Activated CD4-positive, alpha-beta T cell treated with anti-CD3 and anti-CD28 coated beads, Interleukin-2, amount 50 U/mL, for 24 hours (primary cell): ENCODE measurements at places on chromosomes 7 and 10.
A peak's percentile ranks its signal among the peaks of the same experiment; 100 is the strongest.

DNA sequence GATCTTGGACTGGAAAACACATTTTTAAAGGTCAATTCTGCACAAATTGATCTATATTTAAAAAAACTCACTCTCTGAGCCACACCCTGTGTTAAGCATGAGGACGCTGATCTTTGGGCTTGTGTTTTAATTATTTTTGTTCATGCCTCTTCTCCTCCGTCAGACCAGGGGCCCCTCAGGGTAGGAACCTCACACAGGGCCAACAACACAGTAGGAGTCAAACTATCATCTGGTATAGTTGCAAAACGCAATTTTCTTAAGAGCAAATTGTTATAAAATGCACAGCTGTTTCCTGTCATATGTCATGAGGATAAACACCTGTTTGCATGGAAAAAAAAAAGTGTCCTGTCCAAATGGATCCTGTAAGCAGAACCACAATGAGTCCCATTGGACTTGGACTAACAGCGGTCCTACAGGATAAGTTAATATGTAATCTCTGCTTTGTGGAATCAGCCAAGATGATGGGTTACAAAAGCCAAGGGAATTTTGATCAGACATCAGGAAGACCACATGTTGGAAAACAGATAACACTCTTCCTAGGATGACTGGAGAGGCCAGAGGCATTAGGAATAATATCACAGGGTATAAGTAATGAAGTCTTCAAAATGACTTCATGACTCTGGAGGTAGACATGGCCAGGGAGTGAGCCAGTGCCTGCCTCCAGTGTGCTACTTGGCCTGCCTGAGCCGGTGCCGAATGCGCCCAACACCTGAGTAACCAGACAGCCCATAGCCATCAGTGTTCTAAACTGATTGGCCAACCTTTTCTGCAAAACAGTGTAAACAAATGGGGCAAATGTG lies 184.9 kb upstream of the ADCY1 start:
- DNase-seq = no peak

GRCh38 chr7:95253986-95254385 lies 70.3 kb downstream of the PON1 start:
- no peak for DNase-seq

GRCh38 chr7:22697876-22698606 lies 29.0 kb upstream of the IL6 start:
- DNase-seq = no peak

DNA sequence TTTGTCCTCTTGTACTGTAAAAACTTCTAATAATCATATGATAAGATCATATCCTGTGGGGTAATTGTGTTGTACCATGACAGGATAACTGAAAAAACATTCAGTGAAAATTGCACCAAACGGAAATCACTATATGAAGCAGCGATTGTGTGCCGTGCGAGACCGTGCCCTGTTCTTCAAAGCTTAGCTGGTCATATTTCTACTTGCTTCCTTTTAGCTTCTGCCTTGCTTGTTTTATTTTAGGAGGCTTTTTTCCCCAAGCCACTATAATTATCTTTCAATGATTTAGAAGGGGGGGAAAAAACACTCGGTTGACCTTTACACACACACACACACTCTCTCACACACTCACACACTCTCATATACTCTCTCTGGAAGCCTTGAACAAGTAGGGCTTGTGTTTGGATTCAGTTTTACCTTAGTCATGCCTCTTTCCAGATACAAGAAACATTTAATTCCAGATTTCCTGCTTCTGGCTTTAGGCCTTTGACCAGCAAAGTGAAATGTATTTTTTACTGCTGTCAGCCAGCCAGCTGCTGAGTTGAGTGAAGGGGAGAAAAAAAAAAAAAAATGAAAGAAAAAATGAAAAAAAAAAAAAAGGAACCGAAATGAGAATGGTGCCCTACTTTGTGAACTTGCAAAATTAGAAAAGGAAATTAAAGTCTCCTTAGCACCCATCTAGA lies 181.4 kb downstream of the ARID5B start:
- no peak for DNase-seq

GRCh38 chr10:120266022-120266421 lies 191.0 kb upstream of the PLPP4 start:
- DNase-seq = no peak

DNA sequence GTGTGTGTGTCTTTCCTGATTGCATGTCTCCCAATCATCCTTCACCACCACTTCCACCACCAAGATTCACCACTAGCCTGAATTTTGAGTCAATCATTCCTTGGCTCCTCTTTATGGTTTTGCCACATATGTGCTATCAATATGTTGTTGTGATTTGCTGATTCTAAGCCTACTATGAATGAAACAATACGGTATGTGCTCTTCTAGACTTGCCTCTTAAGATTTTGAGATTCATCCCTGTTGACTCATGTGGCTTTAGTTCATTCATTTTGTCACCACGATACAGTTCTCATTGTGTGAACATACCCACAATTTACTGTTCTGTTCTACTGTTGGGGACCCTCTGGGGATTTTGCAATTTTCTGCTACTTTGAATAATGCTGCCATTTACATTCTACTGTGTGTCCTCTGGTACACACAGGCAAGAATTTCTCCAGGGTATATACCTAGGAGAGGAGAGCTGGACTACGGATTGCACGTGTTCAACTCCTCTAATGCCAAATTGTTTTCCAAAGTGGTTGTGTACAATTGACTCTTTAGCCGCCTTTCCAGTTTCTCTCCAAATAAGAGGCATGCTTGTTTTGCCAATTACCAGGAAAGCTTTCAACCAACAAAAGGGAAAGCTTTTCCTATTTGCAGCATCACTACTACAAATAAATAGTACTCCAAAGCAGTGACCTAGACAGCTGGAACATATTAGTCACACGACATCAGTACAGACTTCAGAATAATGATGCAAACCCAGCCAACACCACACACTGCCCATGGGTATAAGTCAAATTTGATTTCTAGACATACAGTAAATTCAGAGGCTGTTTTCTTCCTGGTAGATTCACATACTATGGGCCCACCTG lies 30.0 kb downstream of the SGMS1 start:
- DNase-seq = no peak

GRCh38 chr10:124248056-124249045 lies 155.0 kb upstream of the CHST15 start:
- DNase-seq = no peak

DNA sequence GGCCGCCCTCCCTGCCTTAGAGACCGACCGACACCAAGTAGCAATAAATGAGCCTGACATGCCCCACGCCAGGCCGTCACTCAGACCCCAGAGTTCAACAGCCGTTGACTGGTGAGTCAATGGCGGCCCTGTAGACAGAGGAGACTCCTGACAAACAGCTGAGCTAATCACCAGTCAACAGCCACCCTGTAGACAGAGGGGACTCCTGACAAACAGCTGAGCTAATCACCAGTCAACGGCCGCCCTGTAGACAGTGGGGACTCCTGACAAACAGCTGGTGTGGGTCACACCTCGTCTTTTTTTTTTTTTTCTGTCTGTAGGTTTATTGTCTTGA lies 16.9 kb upstream of the KNDC1 start:
- no peak for DNase-seq

DNA sequence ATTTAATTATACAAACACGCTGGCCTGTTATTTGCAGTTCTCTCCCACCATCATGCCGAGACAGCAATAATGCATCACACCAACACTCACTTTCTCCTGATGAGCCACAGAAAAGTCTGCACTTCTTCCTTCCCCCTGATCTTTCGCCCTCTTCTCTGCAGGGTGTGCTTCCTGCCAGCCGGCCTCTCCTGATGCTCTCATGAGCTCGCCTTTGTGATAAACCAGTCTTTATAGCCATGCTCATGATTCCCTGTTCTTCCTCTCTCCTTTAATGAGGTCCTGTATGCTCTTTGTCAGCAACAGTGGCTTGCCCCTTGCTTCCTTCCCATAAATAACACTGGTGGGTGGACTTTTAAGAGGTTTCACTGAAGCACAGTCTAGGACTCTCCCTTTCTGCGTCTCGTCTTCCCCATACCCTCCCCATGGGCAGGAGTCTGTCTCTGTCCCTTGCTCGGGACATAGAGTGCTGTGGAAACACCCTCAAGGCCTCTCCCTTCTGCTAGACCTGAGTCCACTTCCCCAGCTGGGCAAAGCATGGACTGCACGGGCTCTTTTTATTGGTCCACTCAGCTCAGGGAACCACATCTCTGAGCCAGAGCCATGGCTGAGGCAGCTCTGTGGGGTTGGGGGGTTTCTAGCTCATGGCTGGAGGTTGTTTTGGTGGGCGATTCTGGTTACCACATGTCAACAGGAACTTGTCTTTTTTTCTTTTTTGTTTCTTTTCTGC lies 133.9 kb downstream of the C10orf105 start:
- DNase-seq = no peak

DNA sequence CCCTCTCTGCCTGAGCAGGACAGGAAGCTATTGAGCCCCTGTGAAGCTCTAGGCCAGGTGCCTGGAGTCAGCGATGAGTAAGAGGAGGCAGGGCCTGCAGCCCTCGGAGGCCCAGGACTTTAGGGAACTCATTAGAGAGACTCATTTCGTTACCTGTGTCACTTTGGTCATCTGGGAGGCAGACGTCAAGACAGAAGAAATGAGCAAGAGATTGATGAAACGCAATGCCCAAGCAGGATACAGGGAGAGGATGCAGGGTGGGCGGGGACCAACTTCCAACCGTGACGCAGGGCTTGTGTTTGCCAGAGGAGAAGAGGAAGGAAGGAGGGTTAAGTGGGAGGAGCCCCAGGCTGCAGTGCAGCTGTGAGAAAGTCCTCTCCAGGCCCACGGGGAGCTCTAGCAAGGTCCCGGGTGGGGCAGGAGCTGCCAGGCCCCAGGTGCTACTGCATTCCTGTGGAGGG lies 26.4 kb upstream of the GNA12 start:
- peak; percentile 37 for DNase-seq

DNA sequence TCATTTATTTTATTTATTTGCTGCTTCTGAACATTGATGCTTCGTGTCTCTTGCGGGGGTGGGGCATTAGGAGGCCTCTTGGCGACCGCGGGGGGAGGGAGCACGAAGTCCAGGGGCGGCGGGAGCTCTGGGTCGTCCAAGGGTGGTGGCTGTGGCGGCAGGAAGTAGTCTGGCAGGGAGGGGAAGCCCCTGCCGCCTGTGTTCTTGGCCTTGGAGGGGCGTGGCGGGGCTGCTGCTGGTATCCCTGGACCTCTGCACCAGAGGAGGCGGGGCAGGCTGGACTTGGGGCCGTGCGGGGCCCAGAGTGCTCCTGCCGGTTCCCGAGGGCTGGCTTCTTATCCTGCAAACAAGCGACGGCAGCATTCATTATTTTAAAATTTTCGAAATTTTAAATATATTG lies 70.5 kb upstream of the ABI1 start:
- DNase-seq = no peak

GRCh38 chr10:21673668-21674067 lies 139.6 kb downstream of the MLLT10 start:
- DNase-seq = no peak

DNA sequence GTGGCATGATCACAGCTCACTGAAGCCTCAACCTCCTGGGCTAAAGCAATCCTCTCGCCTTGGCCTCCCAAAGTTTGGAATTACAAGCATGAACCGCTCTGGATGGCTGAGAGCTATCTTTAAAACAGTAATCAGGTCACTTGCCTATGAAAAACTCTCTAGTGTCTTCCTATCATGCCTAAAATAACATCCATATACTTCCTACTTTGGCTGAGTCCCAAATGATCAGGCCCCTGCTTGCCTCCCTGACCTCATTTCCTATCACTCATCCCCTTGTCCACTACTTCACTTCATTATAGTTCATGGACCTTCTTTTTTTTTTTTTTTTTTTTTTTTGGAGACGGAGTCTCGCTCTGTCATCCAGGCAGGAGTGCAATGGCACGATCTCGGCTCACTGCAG lies 28.0 kb downstream of the SEPTIN7 start:
- no peak for DNase-seq

DNA sequence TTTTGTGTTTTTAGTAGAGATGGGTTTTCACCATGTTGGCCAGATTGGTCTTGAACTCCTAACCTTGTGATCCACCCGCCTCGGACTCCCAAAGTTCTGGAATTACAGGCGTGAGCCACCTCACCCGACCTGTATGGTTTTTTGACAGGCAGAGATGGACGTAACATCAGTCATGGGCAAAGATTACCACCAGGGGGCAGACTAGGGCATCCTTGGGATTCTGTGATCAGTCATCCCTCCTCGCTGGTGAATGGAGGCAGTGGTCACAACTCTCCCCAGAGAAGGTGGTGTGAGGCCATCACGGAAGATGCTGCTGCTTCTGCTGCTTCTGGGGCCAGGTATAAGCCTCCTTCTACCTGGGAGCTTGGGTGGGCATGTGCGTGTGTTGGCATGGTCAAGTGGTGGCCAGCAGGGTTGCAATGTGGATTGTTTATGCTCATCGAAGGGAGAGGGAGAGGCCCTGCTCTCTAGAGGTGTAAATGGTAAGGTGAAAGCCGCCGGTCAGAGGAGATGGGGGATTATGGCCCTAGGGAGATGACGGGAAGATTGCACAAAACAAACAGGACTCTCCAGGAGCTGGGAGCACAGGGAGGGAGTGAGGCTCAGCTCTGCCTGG lies 122.7 kb upstream of the PRSS1 start:
- DNase-seq = peak; percentile 66

GRCh38 chr10:52011118-52011517 lies 303.0 kb upstream of the DKK1 start:
- DNase-seq = no peak

DNA sequence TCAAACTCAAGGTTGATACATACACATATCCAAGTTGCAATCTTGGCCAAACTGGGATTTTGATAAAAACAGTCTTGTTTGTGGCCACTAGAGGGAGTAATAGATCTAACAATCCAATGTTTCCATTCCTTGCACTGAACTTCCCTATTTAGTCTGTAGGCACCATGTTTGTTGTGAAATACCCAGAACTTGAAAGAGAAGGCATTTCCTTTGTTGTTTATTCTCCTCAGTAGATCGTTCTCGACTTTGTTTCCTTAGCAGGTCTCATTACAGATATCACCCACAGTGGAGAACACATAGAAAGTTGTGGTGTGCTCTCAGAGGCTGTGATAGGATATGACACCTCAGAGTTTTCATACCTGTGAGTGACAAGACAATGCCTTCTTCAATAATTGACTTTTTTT lies 70.3 kb upstream of the MXI1 start:
- no peak for DNase-seq

- DNase-seq = no peak
These were observed 23.0 kb downstream of the AMZ1 start for GRCh38 chr7:2710901-2711551.

- no peak for DNase-seq
These were observed 95.4 kb downstream of the TBXAS1 start for GRCh38 chr7:139924461-139924860.

GRCh38 chr7:88546808-88547207 lies 212.7 kb upstream of the ZNF804B start:
- DNase-seq = no peak

GRCh38 chr10:49332333-49332732 lies 33.4 kb downstream of the C10orf71 start:
- no peak for DNase-seq
